Nucleus accumbens (tissue), 56 donors: ENCODE measurements at places on chromosomes 7 and 10.

- DNase-seq: no peak
These were observed 74.4 kb upstream of the PPP1R3C start for GRCh38 chr10:91707236-91707635.

DNA sequence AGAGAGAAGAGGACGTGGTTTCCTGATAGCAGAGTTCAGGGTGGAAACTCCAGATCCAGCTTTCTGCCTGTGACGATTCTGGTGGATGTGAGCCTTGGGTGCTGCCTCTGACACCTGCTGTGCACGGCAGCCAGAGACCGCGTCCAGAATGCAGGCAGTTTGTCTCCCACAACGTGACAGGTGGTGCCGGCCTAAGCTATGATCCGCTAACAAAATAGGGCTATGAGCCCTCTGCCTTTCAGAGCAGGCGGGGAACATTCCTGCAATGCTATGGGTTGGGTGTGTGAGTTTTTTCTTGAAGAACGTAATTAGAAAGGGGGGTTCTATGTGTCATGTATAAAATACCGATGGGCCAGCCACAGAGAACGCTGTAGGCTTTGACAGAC lies 297.3 kb upstream of the PRKCQ start:
- DNase-seq: no peak

- DNase-seq: peak; percentile 18
These were observed 14.7 kb upstream of the NXPH1 start for GRCh38 chr7:8418629-8419245.

- no peak for DNase-seq
These were observed 126.0 kb upstream of the JCAD start for GRCh38 chr10:30185341-30185740.

DNA sequence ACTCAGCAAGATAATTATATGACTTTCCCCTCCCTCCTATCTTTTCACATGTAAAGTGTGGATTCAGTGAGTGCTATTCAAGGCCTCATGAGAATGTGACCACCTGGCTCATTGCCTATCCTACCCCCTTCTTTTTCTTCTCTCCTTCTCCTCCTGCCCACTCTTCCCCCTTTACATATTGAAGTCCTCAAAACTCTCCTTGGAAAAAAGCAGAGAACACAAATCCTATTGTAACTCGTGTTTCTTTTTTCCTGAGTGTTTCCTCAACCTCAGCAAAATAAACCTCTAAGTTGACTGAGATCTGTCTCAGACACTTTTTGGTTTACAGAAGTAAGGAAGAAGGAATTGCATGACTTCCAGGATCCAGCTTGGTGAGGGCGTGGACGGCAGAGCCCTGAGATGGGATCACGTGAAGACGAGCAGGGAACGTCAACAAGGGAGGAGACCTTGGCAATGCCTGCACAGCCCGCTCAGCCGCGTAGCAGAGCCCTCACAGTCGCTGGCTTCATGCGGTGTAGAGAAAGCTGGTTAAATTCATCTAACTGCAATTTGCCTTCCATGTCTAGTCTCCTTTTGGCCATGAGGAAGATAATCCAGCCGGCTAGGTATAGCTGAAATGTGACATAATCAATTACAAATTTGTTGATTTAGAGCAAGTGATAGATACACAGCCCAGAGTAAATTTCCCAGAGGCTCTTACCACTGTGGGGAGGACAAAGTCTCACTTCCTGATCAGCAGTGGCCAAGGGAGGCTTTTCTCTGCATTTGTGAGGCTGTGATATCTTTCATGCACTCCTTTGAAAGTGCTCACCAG lies 75.7 kb downstream of the LYZL2 start:
- no peak for DNase-seq

DNA sequence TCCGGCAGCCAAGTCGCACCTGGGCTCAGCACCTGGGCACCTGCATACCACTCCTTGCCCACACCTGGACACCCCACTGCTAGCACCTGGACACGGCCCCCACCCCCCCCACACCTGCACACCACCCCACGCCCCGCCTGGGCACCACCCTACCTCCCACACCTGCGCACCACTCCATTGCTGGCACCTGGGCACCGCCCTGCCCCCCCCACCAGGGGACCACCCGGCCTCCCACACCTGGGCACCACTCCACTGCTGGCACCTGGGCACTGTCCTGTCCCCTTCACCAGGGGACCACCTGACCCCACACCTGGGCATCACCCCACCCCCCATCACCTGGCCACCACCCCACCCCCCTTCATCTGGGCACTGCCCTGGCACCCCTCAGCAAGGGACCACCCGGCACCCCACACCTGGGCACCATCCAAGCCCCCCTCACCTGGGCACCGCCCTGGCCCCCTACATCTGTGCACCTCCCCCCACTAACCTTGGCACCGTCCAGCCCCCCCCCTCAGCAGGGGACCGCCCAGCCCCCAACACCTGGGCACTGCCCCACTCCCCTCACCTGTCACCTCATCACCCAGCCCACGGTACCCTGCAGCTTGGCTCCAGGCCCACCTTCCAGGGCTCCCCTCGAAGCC lies 33.8 kb upstream of the RNF32 start:
- no peak for DNase-seq

GRCh38 chr7:24729365-24730017 lies 27.8 kb downstream of the GSDME start:
- no peak for DNase-seq

DNA sequence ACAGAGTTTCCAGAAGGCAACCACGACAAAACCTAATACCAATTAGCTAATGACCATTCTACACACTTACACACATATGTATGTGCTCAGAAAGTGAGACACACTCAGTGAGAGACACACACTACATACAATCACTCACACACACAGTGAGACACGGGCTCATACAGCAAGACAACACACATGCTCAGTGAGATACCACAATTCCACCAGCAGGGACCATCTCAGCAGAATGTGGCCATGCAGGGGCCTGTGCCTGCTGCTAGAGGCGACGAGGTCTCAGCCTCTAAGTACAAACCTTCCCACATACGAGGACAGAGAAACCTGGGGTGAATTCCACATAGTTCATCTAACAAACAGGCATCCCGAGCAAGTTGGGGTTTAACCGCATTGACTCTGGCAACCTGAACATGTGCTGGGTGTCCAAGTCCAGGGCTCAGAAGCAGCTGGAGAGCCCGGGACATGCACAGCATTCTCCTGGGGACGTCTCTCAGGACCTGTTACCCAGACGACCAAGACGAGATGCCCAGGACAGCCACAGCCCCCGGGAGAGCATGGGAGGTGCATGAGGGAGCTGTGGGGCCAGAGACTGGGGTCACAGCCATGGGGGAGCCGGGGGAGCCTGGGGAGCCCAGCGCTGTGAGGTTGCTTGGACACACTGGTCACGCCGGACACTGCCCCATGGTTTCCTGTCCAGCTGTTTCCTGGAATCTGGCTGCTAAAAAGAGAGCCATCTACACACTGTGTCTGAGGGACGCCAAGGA lies 523.6 kb downstream of the PTPRN2 start:
- DNase-seq: no peak

DNA sequence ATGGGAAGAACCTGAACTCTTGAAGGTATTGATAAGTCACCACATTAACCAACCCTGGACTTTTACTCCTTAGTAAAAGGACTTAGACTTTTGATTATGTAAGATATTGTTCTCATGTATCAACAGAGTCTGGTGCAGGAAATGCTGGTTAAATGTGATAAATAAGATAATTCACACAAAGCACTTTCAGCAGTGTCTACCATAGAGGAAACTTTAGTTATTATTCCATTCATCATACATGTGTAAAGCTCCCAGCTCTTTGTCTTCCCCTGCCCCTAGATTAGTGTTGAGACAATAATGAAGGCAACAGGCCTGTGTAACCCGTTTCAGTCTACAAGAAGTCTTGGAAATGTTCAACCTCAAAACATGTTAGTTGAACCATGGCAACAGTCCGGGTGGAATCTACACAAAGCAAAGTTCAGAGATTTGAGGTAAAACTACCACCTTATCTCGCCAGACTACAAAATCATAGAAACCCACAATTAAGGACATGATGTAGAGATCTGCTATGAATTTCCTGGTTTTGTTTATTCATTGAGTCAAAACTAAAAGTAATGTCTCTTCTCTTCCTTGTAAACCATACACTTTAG lies 109.9 kb upstream of the ADO start:
- DNase-seq: no peak

- no peak for DNase-seq
These were observed 79.3 kb downstream of the PLXDC2 start for GRCh38 chr10:19895500-19895899.

GRCh38 chr10:24821986-24822385 lies 98.3 kb upstream of the ARHGAP21 start:
- DNase-seq: no peak

DNA sequence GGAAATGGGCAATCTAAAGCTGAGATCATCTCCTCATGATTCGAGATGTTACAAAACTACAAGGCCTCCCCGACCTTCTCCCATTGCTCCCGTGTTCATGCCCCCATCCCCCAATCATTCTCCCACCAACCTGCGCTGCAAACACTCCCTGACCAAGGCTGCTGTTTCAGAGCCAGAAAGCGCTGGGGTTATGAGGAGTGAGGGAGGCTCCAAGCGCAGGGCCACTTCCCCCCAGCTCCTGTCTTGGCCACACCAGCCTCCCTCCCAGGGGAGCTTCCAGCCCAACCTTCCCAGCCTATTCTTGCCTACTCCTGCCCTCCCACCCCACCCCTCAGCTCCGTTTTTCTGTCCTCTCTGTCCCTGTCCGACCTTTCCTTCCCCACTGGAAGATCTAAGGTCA lies 14.7 kb upstream of the NODAL start:
- no peak for DNase-seq

DNA sequence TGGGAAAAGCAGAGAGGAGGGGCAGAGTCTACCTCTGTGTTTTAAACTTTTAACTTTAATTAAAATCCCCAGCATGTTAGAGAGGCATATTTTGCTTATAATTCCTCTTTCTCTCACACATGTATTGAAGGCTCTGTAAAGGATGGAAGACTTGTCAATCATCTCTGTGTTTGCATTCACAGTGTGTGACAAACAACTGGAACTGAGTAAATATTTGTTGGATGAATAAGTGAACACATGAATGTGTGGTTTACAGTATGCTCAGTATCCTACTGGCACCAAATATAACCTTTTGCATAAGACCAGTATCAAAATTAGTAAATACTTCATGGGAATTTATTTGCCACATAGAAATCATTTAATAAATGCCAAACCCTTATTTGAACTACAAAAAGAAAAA lies 829.0 kb downstream of the GRID1 start:
- no peak for DNase-seq

DNA sequence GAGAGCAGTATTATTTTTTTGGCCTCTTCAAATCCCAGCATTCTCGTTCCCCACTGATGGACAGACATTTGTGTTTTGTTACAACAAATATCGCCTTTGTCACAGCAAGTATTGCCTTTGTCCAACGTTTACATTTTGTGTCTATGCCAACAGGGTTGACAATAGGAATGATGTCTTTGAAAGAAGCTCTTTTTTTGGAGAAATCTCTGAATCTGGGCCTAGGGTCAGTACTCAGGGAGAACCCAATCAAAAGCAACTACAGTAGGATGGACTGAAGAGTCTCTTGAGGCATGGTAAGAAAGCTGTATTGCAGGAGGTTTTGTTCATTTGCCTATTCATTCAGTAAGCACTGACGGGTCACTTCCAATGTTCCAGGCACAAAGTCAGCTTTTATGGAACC lies 57.7 kb upstream of the KLF14 start:
- no peak for DNase-seq

- DNase-seq: no peak
These were observed 42.4 kb upstream of the AGBL3 start for GRCh38 chr7:134943785-134944400.

- no peak for DNase-seq
These were observed 2.0 kb downstream of the DBF4 start for GRCh38 chr7:87878208-87878735.

DNA sequence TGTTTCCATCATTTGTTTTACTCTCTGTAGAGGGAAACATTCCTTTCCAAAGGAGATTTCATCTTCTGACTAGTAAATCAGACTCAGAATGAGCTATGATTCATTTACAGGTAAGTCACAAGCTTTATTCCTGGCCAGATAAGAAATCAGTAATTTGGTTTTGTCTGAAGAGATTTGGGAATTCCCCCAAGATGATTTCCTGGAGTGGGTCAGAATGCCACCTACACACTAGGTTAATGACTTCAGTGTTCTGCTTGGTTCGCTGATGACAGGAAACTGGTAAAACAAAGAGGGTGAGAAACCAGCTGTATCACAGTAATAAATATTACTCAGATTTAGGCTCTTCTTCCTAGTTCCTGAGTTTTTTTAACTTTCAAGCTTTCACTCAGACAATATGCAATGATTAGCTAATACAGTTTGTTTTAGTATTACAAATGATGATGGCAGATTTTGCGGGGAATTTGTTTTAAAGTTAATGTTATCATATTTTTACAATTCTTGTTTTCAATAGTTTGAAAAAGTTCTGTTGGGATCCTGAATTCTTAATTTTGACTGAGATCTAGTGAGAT lies 8.3 kb upstream of the ASZ1 start:
- DNase-seq: no peak

DNA sequence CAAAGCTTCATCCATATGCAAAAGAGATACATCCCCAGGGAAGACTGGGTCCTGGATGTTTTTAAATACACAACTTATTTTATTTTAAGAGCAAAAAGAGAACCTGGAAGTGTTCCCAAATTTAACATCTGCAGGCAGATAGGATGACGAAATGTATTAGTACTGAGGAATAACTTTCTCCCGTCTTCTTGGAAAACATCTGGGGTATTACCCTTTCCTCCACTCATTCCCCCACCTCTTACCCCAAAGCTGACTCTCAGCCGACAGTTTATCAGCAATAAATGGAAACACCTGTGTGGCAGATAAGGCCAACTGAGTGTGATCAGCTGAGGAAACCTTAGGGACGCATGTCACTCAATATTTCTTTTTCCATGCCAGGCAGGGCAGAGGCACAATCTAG lies 435.6 kb upstream of the NPVF start:
- DNase-seq: no peak

DNA sequence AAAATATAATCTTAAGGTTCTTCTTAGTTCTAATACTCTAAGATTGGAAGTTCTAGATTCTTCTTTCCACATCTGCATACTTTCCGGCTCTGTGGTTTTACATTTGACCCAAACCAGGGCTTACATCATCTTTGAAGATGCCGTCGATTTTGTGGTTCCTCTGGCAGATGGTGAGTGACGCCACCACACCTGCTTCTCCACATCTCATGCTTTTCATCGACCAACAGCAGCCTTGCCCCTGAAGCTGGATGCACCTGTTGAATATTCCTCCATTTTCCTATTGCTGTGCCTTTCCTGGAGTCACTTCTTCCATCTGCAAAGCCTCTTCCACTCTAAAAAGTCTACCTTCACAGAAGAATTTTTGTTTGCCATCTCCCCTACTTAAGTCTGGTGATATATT lies 121.3 kb downstream of the PRKCQ start:
- no peak for DNase-seq

- no peak for DNase-seq
These were observed 997.1 kb upstream of the C7orf33 start for GRCh38 chr7:147593271-147594057.

- DNase-seq: no peak
These were observed 2.9 kb downstream of the TECPR1 start for GRCh38 chr7:98249106-98249505.

DNA sequence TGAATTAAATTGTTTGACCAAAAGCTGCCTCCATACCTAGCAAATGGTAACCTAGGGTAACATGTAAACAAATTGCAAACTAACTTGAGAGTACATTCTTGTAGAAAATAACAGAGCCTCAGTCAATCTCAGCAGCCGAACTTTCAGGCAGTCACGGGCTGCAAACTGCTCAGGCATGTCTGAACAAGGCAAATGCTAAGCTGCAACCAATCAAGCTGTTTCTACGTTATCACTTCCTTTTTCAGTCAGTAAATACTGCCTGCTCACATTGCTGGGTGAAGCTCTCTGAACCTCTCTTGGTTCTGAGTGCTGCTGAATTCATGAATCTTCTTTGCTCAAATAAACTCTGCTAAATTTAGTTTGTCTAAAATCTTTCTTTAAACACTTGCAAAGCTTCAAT lies 1212.4 kb downstream of the SORCS1 start:
- DNase-seq: no peak
